ENCODE measurements at places on chromosomes 4 and X. TPM values are rescaled to one million over a fixed set of nuclear protein-coding genes. Genes with fewer than 3 reads are reported as not detected.

Gene COL4A6
- total RNA-seq = not detected

Gene FGB
- not detected for total RNA-seq

Gene CSAG1
- total RNA-seq = not detected

Gene GRIA3
- total RNA-seq = not detected

Gene MAB21L2
- not detected for total RNA-seq

Gene BEND2
- not detected for total RNA-seq

Gene NAP1L2
- 1.6 TPM for total RNA-seq

Gene NKX6-1
- total RNA-seq = not detected

Gene COX7B
- total RNA-seq = 256 TPM

Gene H2BW2
- not detected for total RNA-seq

Gene SPANXN3
- not detected for total RNA-seq

Gene ESX1
- not detected for total RNA-seq

Gene TSR2
- 35.7 TPM for total RNA-seq

Gene TMEM164
- total RNA-seq = 15.9 TPM

Gene NDNF
- 0.16 TPM for total RNA-seq

Gene SSX2
- total RNA-seq = not detected

Gene DSPP
- not detected for total RNA-seq

Gene ZNF157
- 0.23 TPM for total RNA-seq

Gene USP26
- total RNA-seq = not detected

Gene KCND1
- total RNA-seq = 2.9 TPM

Gene GABRE
- not detected for total RNA-seq

Gene NPY2R
- not detected for total RNA-seq

Gene HOPX
- 177 TPM for total RNA-seq

Gene GNPDA2
- total RNA-seq = 9.7 TPM

Gene CENPVL2
- not detected for total RNA-seq

Gene HSPA4L
- total RNA-seq = 1.3 TPM

Gene RHOXF2
- not detected for total RNA-seq

Gene TKTL2
- not detected for total RNA-seq

Gene LRCH2
- total RNA-seq = not detected

Gene RIBC1
- 1.1 TPM for total RNA-seq

Gene KIAA1210
- not detected for total RNA-seq

Gene MAGEA9B
- total RNA-seq = not detected

Gene ADGRA3
- 1.3 TPM for total RNA-seq

Gene WDFY3
- 0.09 TPM for total RNA-seq

Gene HPSE
- 18.4 TPM for total RNA-seq

Gene TDO2
- total RNA-seq = not detected

Gene YIPF7
- total RNA-seq = not detected

Gene SPANXN4
- total RNA-seq = not detected

Gene HTR2C
- total RNA-seq = not detected

Gene MAP3K15
- total RNA-seq = 0.21 TPM

Gene HTT
- total RNA-seq = 52.2 TPM

Gene FANCB
- total RNA-seq = 12.0 TPM

Gene ZCCHC18
- 3.9 TPM for total RNA-seq

Gene CNKSR2
- 6.7 TPM for total RNA-seq

Gene CITED1
- total RNA-seq = not detected

Gene PDLIM3
- not detected for total RNA-seq

Gene CLTRN
- 0.21 TPM for total RNA-seq

Gene FDCSP
- not detected for total RNA-seq

Gene XPNPEP2
- total RNA-seq = 1.0 TPM

Gene FAM47A
- not detected for total RNA-seq

Gene PAQR3
- total RNA-seq = 15.7 TPM

Gene ZXDA
- total RNA-seq = 4.0 TPM

Gene FAM50A
- total RNA-seq = 66.2 TPM

Measured in activated CD8-positive, alpha-beta memory T cell treated with anti-CD3 and anti-CD28 coated beads, Interleukin-2, amount 10 ng/mL, durations not matched to agents 7 days and 5 days (primary cell).